ENCODE measurements at places on chromosomes 7 and 10. TPM values are rescaled to one million over a fixed set of nuclear protein-coding genes. Genes with fewer than 3 reads are reported as not detected.

The SKIDA1 gene
- total RNA-seq: 0.32 TPM

The PALD1 gene
- 0.07 TPM for total RNA-seq

The TYW1B gene
- 1.1 TPM for total RNA-seq

The BET1 gene
- total RNA-seq: 23.9 TPM

The RELN gene
- not detected for total RNA-seq

The C10orf53 gene
- total RNA-seq: not detected

The TUBAL3 gene
- 1.1 TPM for total RNA-seq

The NOLC1 gene
- 111 TPM for total RNA-seq

The RAMP3 gene
- total RNA-seq: not detected

The ARHGAP22 gene
- total RNA-seq: 7.1 TPM

The CLRN3 gene
- not detected for total RNA-seq

The LBX1 gene
- not detected for total RNA-seq

The FAM13C gene
- 0.65 TPM for total RNA-seq

The TMEM120A gene
- 21.4 TPM for total RNA-seq

The OR6B1 gene
- total RNA-seq: not detected

The OR13A1 gene
- not detected for total RNA-seq

The AP5Z1 gene
- total RNA-seq: 21.3 TPM

The WEE2 gene
- not detected for total RNA-seq

The PTPN20 gene
- 5.4 TPM for total RNA-seq

The SLC16A12 gene
- total RNA-seq: 0.18 TPM

The NKX6-2 gene
- total RNA-seq: not detected

The CABCOCO1 gene
- not detected for total RNA-seq

The UCMA gene
- not detected for total RNA-seq

The CCNY gene
- 34.4 TPM for total RNA-seq

The STOX1 gene
- 0.17 TPM for total RNA-seq

The RAB18 gene
- 89.4 TPM for total RNA-seq

The FBXO24 gene
- total RNA-seq: 0.27 TPM

The POMZP3 gene
- 5.7 TPM for total RNA-seq

The PCLO gene
- total RNA-seq: 4.0 TPM

The TSPAN12 gene
- total RNA-seq: 1.1 TPM

The TAS2R3 gene
- total RNA-seq: 0.44 TPM

The LIPK gene
- total RNA-seq: not detected

The CLDN3 gene
- total RNA-seq: not detected

The CYP26C1 gene
- total RNA-seq: not detected

The ANKRD1 gene
- total RNA-seq: not detected

The SMKR1 gene
- total RNA-seq: 0.48 TPM

The GPR141 gene
- total RNA-seq: not detected

The PRF1 gene
- not detected for total RNA-seq

The PPP1R9A gene
- not detected for total RNA-seq

The KIAA1217 gene
- total RNA-seq: 17.5 TPM

All from foreskin keratinocyte (primary cell).